ENCODE measurements at places on chromosomes 11 and 22. TPM values are rescaled to one million over a fixed set of nuclear protein-coding genes. Genes with fewer than 3 reads are reported as not detected.
A peak's percentile ranks its signal among the peaks of the same experiment; 100 is the strongest.

GRCh38 chr11:46181843-46182424 lies 60.7 kb upstream of the PHF21A start:
- DNase-seq: no peak
- peaks cover 7% of the 10 kb centered on the region for H3K36me3 ChIP-seq
- no peak overlapping the region for H3K27ac ChIP-seq
- no peaks in the 10 kb centered on the region for H3K4me1 ChIP-seq
- peaks cover 57% of the 10 kb centered on the region for H3K27me3 ChIP-seq

GRCh38 chr11:46845440-46845739 lies 690 bp downstream of the CKAP5 start:
- no peaks in the 10 kb centered on the region for H3K27me3 ChIP-seq
- H3K4me3 ChIP-seq: peak overlapping the region; percentile 94
- no peak for DNase-seq
- H3K4me1 ChIP-seq: peaks cover 33% of the 10 kb centered on the region
- peak overlapping the region; percentile 93 for H3K27ac ChIP-seq
- no peaks in the 10 kb centered on the region for H3K36me3 ChIP-seq

DNA sequence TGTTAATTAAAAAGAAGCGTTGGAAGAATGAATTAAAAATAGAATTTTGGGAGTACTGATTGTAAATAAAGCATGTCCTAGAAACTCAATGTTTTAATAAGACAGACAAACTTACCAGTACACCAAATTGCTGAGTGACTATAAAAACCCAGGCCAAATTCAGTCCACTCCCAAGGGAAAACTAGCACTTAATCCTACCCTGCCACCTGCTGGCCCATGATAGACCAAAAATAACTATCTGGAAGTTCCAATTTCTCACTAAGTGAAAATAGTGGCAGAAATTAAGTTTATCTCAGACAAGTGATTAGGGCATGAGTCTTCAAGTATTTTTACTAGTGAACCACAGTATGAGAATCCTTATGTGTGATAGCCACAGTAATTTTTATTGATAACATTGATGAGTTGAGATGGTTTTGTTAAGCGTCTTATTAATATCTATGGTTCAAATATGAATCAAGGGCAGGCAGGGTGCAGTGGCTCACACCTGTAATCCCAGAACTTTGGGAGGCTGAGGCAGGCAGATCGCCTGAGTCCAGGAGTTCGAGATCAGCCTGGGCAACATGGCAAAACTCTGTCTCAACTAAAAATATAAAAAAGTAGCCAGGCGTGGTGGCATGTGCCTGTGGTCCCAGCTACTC lies 9.8 kb upstream of the DDX10 start:
- no peak overlapping the region for H3K4me3 ChIP-seq
- no peak for DNase-seq
- H3K27me3 ChIP-seq: peaks cover 1% of the 10 kb centered on the region
- H3K36me3 ChIP-seq: no peaks in the 10 kb centered on the region
- H3K27ac ChIP-seq: no peak overlapping the region
- peaks cover 2% of the 10 kb centered on the region for H3K4me1 ChIP-seq

The PRG3 gene
- total RNA-seq: not detected

DNA sequence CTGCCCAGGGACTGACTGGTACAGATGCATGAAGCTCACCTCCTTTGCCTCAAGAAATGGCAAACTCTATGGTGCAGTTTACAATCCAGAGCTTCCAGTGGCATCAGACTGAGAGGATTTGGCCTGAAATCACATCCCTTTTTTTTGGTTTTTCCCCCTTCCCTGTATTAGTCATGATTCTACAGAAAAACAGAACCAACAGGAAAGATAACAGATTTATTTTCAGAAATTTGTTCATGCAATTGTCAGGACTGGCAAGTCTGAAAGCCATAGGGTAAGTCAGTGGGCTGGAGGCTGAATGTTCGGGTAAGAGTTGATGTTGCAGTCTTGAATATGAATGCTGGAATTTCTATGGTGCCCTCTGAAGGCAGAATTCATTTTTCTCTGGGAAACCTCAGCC lies 12.0 kb upstream of the ZDHHC13 start:
- H3K27ac ChIP-seq: no peak overlapping the region
- peaks cover 28% of the 10 kb centered on the region for H3K27me3 ChIP-seq
- no peak for DNase-seq

The RPUSD4 gene
- 16.1 TPM for total RNA-seq

DNA sequence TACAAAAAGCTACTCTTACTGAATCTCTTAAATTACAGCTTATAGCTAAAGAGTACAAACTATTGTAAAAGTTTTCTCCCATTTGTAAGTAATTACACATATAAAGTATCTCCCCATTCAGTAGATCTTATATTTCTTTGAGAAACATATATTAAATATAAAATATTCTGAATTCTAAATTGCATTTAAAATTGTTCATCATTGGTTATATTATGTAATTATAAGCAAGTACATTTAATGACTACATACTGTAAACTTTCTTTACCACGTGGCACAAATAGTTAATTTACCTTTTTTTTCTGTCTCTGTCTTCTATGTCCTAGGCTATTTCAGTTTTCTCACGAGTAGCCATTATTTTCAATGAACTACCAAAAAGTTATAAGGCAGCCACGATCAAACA lies 101.2 kb upstream of the SERPIND1 start:
- H3K4me3 ChIP-seq: no peak overlapping the region
- no peak overlapping the region for H3K27ac ChIP-seq
- DNase-seq: no peak
- H3K4me1 ChIP-seq: no peaks in the 10 kb centered on the region
- H3K36me3 ChIP-seq: peaks cover 3% of the 10 kb centered on the region
- H3K27me3 ChIP-seq: peaks cover 26% of the 10 kb centered on the region

The ALDH3B2 gene
- total RNA-seq: not detected

The HMOX1 gene
- 8.8 TPM for total RNA-seq

- no peak overlapping the region for H3K4me3 ChIP-seq
- H3K36me3 ChIP-seq: peaks cover 8% of the 10 kb centered on the region
- no peak overlapping the region for H3K27ac ChIP-seq
- no peak for DNase-seq
- H3K4me1 ChIP-seq: no peaks in the 10 kb centered on the region
- peaks cover 5% of the 10 kb centered on the region for H3K27me3 ChIP-seq
Measured at GRCh38 chr11:109929308-109929707, 163.9 kb upstream of the ZC3H12C start.

The OR8D4 gene
- not detected for total RNA-seq

DNA sequence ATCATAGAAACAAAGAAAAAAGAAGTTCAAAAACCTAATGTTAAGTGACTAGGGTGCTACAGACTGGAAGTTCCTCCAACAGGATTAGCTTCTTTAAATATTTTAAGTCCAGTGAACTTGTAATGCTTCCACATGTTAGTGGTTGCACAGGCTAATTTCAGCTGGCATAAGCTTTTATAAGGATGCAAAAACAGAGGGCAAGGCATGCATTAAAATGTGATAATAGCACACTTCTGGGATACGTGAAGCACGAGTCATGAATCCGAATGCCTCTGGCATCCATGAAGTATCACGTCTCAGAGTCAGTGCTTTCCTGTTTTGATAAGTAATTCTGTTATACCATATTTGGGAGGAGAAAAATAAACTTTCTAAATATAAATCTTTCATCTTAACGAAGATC lies 106.8 kb downstream of the DCDC1 start:
- H3K36me3 ChIP-seq: no peaks in the 10 kb centered on the region
- H3K27me3 ChIP-seq: peaks cover 6% of the 10 kb centered on the region
- peaks cover 5% of the 10 kb centered on the region for H3K4me1 ChIP-seq
- H3K27ac ChIP-seq: no peak overlapping the region
- no peak overlapping the region for H3K4me3 ChIP-seq

DNA sequence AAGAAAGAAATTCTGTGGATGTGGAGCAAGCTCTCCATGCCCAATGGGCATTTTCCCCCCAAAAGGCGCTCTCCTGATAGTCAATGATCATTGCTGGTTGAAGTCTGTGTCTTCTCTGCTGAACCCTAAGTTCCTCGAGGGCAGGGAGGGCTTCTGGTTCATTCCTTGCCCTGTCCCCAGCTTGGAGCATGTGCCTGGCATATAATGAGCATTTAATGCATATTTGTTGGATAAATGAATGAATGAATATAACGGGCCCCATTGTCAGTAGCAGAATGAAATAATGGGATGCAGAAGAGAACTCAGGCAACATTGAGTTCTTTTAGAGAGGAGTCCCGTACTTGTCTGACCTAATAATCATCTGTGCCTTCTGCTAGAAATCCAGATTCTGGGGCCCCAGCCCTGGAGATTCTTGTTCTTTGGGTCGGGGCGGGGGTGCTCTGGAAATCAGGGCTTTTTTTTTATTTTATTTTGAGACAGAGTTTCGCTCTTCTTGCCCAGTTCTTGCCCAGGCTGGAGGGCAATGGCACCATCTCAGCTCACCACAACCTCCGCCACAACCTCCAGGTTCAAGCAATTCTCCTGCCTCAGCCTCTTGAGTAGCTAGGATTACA lies 64.4 kb downstream of the CD82 start:
- H3K27ac ChIP-seq: no peak overlapping the region
- no peak overlapping the region for H3K4me3 ChIP-seq
- no peaks in the 10 kb centered on the region for H3K36me3 ChIP-seq
- peak; percentile 21 for DNase-seq

DNA sequence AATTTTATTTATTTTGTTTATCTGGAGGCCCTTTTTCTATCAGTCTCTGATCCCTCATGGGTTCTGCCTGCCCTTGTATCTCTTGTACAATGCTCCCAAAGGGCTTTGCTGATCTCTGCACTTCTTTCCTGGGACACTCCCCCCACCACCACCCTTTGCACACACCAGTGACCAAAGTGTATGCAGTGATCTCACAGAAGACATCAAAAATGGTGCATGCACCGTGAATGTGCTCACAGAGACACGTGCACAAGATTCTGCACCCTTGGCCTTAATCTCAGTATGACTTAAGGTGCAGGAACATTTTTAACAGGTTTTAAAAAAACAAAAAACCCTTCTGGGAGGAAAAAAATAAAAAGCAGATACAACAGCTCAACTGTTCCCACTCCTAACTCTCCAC lies 12.2 kb upstream of the ADSL start:
- no peaks in the 10 kb centered on the region for H3K27me3 ChIP-seq
- H3K36me3 ChIP-seq: peaks cover 17% of the 10 kb centered on the region

The ADAMTS15 gene
- 16.8 TPM for total RNA-seq

The C11orf16 gene
- not detected for total RNA-seq

The OR51E1 gene
- total RNA-seq: 0.22 TPM

GRCh38 chr11:119108146-119108856 lies 1.2 kb downstream of the C2CD2L start:
- no peaks in the 10 kb centered on the region for H3K27me3 ChIP-seq
- peaks cover 9% of the 10 kb centered on the region for H3K36me3 ChIP-seq
- peaks cover 32% of the 10 kb centered on the region for H3K4me1 ChIP-seq
- DNase-seq: peak; percentile 50
- H3K4me3 ChIP-seq: peak overlapping the region; percentile 80
- peak overlapping the region; percentile 41 for H3K27ac ChIP-seq

- peaks cover 24% of the 10 kb centered on the region for H3K27me3 ChIP-seq
- peaks cover 7% of the 10 kb centered on the region for H3K36me3 ChIP-seq
- H3K4me3 ChIP-seq: peak overlapping the region; percentile 37
- no peak for DNase-seq
- H3K4me1 ChIP-seq: peaks cover 7% of the 10 kb centered on the region
Measured at GRCh38 chr11:11010624-11011127, 152.8 kb upstream of the ZBED5 start.

DNA sequence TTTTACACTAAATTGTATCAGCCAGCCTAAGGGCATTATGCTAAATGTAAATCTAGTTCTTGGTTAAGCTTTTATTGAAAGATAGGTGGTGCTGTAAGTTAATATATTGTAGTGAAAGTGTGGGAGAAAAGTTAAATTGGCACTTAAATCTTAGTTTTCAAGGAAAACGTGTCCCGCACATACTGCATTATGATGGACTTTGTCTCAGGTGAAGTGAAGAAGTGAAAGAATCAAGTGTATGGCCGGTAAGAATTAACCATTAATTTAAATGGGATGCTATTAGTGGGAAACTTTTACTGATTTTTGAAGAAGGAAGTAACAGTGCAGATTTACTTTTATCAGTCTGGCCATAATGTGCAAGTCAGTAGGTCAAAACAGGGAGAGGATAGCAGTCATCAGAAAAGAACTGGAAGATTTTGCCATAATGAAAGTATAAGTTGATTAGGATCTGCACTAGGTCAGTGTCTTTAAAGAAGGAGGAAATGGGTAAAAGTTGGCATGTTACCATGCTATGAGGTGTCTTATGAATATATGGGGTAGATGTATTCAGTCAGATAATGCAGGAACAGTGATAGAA lies 81.6 kb downstream of the PDHX start:
- no peaks in the 10 kb centered on the region for H3K27me3 ChIP-seq
- DNase-seq: no peak
- H3K4me3 ChIP-seq: no peak overlapping the region

GRCh38 chr11:65884716-65885092 lies 3.6 kb downstream of the FIBP start:
- no peak for DNase-seq
- H3K27ac ChIP-seq: peak overlapping the region; percentile 54
- peaks cover 39% of the 10 kb centered on the region for H3K4me1 ChIP-seq

- H3K27ac ChIP-seq: peak overlapping the region; percentile 18
- H3K27me3 ChIP-seq: no peaks in the 10 kb centered on the region
- peaks cover 28% of the 10 kb centered on the region for H3K4me1 ChIP-seq
- DNase-seq: no peak
- H3K36me3 ChIP-seq: no peaks in the 10 kb centered on the region
Measured at GRCh38 chr11:128235426-128235825, 351.9 kb downstream of the ETS1 start.

The MPPED1 gene
- total RNA-seq: not detected

DNA sequence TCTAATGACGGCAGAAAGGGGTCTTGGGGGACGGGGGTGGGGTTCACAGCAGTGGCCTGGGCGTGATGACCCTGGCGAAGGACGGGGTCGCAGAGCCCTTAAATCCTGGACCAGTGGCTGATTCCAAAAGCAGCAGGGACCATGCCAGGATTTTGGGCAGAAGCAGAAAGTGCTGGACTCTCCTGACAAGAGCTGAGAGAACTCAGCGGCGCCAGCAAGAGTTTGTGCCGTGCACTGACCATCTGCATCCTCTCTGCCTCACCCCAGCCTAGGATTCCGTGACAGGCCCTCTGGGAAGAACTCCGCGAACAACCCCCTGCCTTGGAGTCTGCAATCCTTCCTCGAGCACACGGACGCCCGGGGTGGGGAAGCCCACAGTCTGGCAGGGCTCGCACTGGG lies 644 bp upstream of the NDUFV1 start:
- peak overlapping the region; percentile 81 for H3K4me3 ChIP-seq
- H3K27me3 ChIP-seq: peaks cover 6% of the 10 kb centered on the region
- peak overlapping the region; percentile 81 for H3K27ac ChIP-seq
- peaks cover 8% of the 10 kb centered on the region for H3K4me1 ChIP-seq
- no peak for DNase-seq

GRCh38 chr11:108887436-108888238 lies 222.8 kb downstream of the DDX10 start:
- H3K4me1 ChIP-seq: peaks cover 34% of the 10 kb centered on the region
- no peak overlapping the region for H3K4me3 ChIP-seq
- no peaks in the 10 kb centered on the region for H3K27me3 ChIP-seq
- no peak for DNase-seq

The FAM181B gene
- 0.35 TPM for total RNA-seq

The DBX1 gene
- not detected for total RNA-seq

DNA sequence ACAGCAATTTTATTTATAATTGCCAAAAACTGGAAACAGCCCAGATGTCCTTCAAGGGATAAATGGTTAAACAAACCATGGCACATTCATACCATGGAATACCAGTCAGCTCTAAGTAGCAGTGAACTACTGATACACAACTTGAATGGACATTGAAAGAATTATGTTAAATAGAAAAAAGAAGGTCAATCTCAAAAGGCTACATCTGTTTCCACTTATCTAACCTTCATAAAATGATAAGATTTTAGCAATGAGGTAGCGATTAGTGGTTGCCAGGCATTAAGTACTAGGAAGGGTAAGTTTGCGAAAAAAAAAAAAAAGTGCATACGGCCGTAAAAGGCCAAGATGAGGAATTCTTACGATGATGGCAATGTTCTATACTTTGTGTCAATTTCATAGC lies 738.7 kb upstream of the ANO3 start:
- DNase-seq: no peak
- no peaks in the 10 kb centered on the region for H3K4me1 ChIP-seq
- no peaks in the 10 kb centered on the region for H3K36me3 ChIP-seq
- peaks cover 2% of the 10 kb centered on the region for H3K27me3 ChIP-seq
- H3K4me3 ChIP-seq: no peak overlapping the region
- no peak overlapping the region for H3K27ac ChIP-seq
